ENCODE measurements at places on chromosomes 3 and 15. TPM values are rescaled to one million over a fixed set of nuclear protein-coding genes. Genes with fewer than 3 reads are reported as not detected.
A peak's percentile ranks its signal among the peaks of the same experiment; 100 is the strongest.

The HDAC11 gene
- 33.7 TPM for polyA plus RNA-seq

The ROPN1 gene
- polyA plus RNA-seq: 0.28 TPM

DNA sequence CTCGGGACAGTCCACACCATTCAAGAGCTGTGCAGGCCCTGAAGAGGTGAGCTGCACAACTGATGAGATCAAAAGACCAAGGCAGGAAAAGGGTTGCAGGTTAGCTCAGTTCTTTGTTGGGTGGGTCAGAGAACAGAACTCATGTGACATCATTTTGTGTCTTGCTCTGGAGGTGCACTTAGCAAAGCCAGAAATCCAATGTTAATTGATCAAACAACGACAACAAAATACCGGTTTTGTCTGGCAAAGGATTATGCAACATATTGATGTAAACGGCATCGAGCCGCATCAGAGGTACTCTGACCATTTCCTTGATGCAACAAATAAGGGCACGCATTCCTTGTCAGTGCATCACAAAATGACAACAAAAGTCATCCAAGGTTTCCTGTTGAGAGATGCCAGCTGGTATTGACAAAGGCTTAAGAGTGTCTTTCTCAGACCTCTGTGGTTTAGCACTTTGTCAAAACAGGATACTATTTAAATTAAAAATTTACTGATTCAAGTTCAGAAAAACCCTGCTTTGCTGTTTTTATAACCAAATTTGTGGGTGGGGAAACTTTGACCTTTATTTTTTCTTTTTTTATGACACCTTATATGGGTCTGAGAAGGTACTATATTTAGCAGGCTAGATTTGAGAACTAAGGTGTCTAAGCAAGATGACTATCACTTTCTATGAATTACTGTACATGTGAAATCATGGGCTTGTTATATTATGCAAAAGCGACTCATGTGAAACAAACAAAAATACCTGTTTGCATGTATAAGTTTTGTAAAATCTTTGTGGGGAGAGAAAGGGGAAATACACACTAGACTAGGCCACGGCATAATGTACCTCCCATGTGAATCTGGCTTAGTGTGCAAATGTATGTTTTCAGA is 496.1 kb downstream of the FOXP1 start:
- no peak for DNase-seq

DNA sequence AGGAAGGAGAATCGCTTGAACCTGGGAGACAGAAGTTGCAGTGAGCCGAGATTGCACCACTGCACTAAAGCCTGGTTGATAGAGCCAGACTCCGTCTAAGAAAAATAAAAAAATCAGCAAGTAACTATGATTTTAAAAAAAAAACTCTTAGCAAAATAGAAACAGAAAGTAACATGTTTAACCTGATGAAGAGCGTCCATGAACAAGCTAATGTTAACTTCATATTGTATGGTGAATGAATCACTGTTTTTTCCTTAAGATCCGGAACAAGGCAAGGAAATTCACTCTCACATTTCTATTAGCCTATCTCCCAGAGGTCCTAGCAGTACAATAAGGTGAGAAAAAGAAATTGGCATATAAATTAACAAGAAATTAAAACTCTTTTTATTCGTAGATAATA is 69.0 kb downstream of the RFX7 start:
- DNase-seq: no peak

The SPTSSB gene
- polyA plus RNA-seq: 0.53 TPM

- no peak for DNase-seq
Observed at GRCh38 chr3:169662843-169663160, 710 bp downstream of the MECOM start.

DNA sequence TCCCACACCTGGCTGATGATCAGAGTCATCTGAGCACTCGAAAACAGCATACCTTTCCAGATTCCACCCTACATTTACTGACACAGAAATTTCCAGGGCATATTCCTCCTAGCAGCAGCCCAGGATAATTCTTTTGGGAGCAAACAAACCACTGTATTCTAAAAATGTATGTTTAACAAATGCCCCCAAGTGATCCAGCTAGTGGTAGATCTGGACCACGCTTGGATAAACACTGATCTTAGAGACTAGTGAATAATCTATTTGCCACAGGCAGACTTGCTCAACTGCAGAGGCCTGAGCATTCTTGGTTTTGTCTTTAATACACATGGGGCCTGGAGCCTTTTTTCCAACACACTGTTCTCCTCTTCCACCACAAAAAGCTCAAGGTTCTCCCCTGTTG is 89.6 kb downstream of the TM4SF4 start:
- DNase-seq: no peak

- no peak for DNase-seq
Observed at GRCh38 chr15:66705277-66706146, 3.5 kb downstream of the SMAD6 start.

DNA sequence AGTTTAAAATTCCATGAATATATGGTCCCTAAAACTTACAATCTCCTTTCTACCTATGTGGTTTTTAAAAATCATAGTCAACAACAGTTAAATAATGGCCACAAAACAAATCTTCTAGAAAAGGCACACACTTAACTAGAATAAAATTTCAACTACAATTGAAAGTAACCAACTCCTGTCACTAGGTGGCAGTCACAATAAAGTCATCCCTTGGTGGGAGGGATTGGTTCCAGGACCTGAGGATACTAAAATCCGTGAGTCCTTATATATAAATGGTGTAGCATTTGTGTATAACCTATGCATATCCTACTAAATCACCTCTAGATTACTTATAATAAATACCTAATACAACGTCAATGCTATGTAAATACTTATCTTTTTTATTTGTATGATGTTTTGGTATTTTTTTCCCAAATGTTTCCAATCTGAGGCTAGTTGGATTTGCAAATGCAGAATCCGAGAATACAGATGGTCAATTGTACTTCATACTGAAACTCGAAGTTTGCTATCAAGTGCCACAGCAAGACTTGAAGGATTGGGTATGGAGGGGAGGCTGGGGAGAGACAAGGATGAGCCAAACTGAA is 172.6 kb downstream of the FMN1 start:
- DNase-seq: no peak

DNA sequence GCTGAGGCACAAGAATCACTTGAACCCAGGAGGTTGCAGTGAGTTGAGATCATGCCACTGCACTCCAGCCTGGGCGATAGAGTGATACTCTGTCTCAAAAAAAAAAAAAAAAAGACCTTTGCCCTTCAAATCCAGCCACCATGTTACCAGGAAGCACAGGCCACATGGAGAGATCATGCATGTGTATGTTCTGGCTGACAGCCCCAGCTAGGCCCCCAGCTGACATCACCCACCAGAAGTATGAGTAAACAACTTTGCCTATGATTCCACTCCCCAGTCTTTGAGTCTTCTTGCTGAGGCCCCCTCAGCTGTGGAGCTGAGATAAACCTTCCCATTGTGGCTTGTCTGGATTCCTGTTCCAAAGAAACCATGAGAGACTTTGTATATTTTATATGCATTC is 3.3 kb upstream of the ARIH2 start:
- DNase-seq: no peak

- no peak for DNase-seq
Observed at GRCh38 chr3:14262867-14263266, 84.2 kb downstream of the LSM3 start.

The SLC24A5 gene
- polyA plus RNA-seq: not detected

DNA sequence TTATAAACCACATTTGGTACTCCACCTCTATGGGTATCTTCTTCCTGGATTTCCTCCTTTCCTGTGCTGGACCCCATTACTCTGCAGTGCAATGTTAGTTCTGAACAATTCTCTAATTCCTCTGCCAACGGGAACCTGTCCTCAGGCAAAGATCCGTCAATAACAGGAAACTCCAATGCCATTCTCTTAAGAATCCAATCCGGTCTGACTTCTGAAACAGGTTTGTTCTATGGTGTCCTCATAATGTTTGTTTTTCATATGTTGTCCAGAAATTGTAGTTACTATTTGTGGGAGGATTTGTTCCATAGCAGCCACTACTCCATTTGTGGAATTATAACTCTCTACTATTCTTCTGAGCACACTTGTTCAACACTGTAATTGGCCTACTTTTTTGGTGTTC is 112.7 kb downstream of the TBL1XR1 start:
- DNase-seq: no peak

DNA sequence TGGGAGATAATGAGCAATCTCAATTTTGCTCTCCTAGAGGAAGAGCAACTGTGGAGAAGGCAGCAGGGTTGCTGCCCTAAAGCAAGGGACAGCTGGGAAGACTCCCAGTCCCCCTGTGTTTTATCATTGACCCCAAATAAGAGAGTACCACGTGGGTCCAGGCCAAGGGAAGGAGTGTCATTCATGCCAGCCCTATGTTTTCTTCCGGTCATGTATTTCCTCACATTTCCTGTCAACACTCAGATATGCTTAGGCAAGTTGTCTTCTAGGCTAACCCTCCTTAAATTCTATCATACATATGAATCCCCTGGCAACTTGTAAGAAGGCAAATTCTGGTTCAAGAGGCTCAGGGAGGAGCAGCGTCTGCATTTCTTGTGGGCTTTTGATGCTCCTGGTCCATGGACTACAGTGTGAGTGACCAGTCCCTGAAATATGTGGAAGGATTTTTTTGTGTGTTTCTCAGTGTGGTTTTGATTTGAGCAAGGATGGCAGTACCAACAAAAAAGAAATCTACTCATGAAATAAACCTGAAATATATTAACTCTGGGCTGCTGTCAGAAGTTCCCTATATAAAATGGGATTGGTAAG is 31.9 kb upstream of the RPP14 start:
- no peak for DNase-seq

The PIERCE2 gene
- 8.3 TPM for polyA plus RNA-seq

The IL17RB gene
- polyA plus RNA-seq: 0.80 TPM

GRCh38 chr15:79629687-79630086 is 197.6 kb downstream of the MINAR1 start:
- DNase-seq: peak; percentile 25

The UBAP1L gene
- 0.51 TPM for polyA plus RNA-seq

Measured in heart left ventricle (tissue), 16 donors.